ENCODE measurements at places on chromosomes 7 and 10.

DNA sequence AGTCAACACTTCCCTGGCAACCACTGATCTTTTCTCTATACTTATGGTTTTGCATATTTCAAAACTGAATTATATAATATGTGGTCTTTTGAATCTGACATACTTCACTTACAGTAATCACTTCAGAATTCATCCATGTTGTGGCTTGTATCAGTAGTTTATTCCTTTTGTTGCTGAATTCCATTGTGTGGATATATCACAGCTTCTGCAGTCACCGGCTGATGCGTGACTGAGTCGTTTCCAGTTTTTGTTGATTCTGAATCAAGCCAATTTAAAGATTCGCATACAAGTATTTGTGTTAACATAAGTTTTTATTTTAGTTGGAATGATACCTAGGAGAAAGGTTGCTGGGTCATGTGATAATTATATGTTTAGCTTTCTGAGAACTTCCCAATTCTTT is 672.5 kb upstream of the ANKRD30A start:
- DNase-seq, result no peak

- DNase-seq, result peak; percentile 33
These were observed 826.7 kb downstream of the TYW1 start for GRCh38 chr7:67823345-67823744.

DNA sequence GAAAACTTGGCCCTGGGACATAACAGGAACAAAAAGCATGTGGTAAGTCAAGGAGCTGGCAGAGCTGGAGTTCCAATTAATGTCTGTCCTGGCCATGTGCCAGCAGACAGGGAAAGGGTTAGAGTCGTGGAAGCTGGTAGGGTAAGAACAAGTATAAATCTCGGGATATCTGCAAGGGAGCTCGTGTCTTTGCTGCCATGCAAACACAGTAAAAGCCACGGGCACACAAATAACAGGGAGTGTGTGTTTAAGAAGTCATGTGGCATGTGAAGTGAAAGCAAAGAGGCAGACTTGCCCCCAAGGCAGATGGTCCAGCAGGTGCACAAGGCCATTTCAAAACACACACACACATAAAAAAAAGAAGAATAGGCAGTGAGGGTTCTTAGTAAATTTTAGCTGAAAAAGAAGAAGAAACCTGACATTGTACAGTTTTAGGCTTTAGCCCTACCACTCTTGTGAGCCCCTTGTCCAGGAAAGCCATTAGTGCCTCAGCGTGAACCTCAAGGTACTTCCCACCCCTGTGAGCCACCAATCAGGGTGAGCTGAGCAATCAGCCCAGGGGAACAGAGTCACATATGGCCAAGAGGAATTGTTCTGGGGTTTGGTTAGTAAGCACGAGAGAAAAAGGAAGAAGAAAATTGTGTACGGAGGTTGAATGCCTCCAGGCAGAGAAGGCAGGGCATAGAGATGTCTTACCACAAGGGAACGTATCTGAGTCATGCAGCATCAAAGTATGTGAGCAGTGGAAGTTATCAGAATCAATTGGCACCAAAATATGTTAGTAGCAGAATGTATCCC is 32.8 kb upstream of the ARHGAP12 start:
- DNase-seq, result peak; percentile 26

DNA sequence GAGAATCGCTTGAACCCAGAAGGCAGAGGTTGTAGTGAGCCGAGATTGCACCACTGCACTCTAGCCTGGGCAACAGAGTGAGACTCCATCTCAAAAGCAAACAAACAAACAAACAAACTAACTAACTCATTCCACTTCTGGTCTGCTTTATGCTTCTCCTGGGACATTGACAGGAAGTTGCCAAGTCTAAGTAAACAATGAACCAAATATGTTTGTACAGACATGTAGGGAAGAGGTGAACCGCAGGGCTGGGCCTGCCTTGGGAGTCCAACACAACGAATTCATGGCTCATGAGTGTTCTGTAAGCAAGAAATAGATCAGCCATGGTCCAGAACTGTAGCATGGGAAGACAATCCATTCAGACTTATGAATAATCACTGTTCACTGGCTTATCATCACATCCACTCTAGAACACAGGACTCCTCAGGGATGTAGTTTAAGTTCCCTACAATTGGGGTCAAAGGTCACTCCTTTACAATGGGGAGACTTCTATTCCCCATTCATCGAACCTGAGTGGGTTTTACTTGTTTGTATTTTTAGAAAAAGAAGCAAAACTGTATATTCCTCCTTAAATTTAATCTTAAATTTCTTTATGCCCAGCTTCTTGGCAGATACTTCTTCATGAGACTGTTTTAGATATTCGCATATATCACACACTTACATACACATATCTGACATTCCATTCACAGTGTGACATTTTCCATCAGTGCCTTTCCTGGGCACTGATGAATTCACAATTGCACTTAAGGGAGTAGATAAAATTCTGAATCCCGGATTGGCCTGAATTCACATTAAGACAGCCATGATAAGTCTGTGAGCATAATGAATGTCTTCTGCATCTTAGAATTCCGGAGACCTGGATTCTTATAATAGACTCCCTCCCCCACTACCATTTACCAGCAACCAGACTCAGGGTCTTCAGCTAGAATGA is 159.1 kb upstream of the EEPD1 start:
- DNase-seq, result no peak

Measured in RPMI8226 (cell line).